ENCODE measurements at places on chromosomes 5 and 9. TPM values are rescaled to one million over a fixed set of nuclear protein-coding genes. Genes with fewer than 3 reads are reported as not detected.

- no peak for DNase-seq
Measured at GRCh38 chr5:106152569-106152968, 1518.2 kb downstream of the EFNA5 start.

GRCh38 chr5:171984748-171985419 is 21.6 kb downstream of the FBXW11 start:
- DNase-seq = no peak

DNA sequence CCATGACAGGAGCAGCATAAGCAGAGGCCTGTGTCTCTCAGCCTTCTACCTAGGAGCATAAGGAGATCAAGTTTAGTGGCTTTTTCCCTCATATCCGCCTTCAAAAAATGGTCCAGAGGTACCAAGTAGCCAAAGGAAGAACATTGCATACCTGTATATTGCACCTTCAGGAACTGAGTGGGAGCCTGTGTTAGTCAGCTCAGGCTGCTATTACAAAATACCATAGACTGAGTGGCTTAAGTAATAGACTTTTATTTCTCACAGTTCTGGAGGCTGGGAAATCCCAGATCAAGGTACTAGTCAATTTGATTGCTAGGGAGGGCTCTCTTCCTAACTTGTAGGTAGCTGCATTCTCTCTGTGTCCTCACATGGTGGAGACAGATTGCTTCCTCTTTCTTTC is 597.4 kb upstream of the PTGER4 start:
- DNase-seq = no peak

GRCh38 chr5:160029540-160030139 is 20.7 kb downstream of the TTC1 start:
- no peak for DNase-seq

GRCh38 chr5:109907189-109907588 is 217.5 kb downstream of the MAN2A1 start:
- DNase-seq = no peak

GRCh38 chr5:1732238-1732941 is 67.2 kb downstream of the MRPL36 start:
- DNase-seq = peak; percentile 12

DNA sequence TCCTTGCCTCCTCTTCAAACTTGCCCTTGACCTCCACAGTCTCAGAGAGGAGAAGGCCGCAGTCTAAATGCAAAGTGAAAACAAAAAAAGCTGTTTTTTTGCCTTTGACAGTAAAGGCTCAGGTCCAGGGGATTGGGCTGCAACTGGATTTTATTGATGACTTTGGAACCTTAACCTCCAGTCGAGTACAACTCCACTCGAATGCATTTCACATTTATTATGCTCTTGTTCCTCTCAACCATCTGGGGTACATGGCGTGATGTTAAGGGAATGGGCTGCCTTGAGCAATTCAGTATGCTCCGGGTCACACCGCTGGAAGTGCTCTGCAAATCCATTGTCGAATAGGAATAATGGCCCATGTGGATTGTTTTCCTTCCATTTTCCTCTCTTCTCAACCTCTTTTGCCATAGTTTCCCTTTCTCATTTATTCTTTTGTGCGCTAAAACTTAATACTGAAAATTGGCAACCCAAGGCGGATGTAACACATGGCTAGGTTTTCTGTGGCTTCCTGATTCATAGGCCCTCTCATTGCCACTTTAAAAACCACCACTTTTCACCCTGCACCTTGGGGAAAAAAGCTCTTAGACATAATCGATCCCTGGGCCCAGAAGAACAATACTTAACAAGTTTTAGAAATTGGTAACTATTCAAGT is 34.3 kb downstream of the ITK start:
- DNase-seq = no peak

- no peak for DNase-seq
Measured at GRCh38 chr9:74846766-74847165, 41.0 kb downstream of the TRPM6 start.

- no peak for DNase-seq
Measured at GRCh38 chr5:104643320-104643719, 1080.7 kb upstream of the NUDT12 start.

GRCh38 chr5:74294231-74294705 is 346.3 kb downstream of the ENC1 start:
- no peak for DNase-seq

- DNase-seq = no peak
Measured at GRCh38 chr9:95626885-95627558, 110.3 kb upstream of the PTCH1 start.

DNA sequence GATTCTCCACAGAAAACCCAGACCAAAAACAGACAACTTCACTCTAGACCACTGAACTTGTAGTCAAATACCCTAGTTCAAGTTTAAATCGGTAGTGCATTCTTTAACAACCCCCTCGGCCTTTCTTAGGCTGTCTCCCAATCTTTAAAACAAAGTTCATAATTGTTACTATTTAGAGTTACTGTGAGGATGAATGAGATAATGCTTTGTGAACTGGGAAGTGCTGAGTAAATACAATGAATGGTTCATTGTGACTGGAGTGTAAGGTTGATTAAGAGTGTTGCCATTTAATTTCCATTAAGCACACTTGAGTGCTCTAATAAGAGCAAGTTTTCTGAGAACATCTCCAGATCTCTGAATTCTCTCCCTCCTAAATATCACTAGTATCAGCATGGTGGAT is 228.8 kb upstream of the PIK3R1 start:
- no peak for DNase-seq

DNA sequence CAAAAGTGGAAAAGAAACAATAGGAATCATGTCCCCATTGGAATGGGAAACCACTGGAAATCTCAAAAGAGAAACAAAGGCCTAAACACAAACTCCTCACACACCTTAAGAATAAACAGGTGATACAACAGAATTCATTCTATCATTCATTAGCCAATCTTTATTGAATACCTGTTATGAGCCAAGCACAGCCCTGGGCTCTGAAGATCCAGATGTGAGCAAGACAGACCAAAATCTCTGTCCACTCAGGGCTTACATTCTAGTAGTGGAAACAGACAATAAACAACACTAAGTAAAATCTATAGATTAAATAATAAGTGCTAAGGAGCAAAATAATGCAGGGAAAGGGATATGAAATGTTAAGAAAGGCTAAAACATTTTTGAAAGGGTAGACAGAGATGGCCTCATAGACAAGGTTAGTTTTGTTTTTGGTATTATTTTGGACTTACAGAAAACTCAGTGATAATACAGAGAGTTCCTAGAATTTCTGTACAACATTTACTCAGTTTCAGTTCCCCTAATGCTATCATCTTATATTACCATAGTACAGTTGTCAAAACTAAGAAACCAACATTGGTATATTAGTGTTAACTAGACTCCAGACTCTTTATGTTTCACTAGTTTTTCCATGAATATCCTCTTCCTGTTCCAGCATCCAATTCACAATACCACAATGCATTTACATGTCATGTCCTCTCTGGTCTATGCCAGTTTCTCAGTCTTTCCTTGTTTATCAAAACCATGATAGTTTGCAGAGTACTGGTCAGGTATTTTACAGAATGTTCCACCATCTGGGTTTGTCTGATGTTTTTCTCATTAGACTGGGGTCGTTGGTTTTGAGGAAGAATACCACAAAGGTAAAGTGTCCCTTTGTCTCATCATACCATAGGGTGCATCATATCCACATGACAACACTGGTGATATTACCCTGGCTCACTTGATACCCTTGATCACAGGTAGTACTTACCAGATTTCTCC is 103.7 kb downstream of the SIL1 start:
- DNase-seq = no peak

- no peak for DNase-seq
Measured at GRCh38 chr9:18036422-18037187, 437.3 kb upstream of the ADAMTSL1 start.

DNA sequence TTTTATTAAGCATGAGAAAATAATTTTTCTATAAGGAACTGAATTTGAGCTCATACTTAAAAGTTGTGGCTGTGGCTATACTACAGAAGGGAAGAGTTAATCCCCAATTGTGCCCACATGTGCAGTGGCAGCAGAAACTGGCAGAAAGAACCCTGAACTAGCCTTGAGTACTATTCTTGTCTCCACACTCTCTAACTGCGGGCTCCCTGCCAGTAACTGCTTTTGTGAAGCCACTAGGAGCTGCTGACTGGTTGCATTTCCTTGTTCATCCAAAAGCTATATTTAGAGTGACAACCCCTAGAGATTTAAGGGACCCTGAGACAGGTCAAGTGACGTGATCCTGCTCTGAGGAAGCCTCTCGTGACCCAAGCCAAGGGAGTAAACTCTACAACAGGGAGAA is 238.6 kb downstream of the ELAVL2 start:
- no peak for DNase-seq

GRCh38 chr9:138102246-138103051 is 224.9 kb downstream of the CACNA1B start:
- no peak for DNase-seq

DNA sequence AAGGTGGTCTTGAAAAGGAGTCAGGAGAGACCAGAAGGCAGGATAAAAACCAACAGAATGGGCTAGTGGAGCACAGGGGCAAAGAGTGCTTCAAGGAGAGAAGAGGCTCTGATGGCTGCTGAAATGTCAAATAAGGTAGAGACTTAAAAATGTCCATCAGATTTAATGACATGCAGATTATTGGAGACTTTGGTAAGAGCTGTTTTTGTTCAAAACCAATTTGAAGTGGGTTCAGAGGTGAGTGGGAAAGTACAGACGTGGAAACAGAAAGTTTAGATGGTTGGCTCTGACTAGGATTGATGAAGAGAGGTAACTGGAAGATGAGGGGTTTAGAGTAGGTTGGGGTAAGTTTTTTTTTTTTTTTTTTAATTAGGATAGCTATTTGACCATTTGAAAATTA is 14.1 kb downstream of the SLC25A46 start:
- DNase-seq = no peak

DNA sequence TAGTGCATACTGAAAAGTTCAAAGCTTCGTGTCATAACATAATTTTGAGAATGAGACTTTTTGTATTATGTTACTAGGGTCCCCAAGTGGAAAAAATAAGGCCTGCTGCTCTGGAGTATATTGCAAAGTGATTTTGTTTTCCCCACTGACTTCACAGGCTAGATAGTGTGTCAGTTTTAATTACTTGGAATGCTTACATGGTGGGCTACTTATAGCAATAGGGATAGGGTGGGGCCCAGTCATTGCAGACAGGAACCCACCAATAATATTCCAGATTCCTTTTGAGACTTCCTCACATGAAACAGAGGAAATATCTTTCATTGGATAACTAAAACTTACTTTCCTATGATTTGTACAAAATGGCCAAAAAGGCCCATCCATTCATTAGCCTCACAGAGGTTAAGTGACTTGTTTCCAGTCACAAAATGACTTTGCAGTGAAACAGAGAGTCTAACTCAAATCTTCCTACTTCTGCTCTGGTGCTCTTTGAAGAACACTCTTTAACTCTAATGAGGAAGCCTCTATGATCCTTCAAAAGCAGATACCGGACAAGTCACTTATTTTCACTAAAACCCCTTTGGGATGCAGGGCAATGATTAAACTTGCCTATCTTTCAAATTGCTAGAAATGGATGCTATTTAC is 16.2 kb upstream of the MEF2C start:
- DNase-seq = no peak

GRCh38 chr5:59591162-59591561 is 302.4 kb downstream of the PDE4D start:
- DNase-seq = no peak

- peak; percentile 58 for DNase-seq
Measured at GRCh38 chr5:7802855-7803254, 48.1 kb downstream of the CFAP90 start.

DNA sequence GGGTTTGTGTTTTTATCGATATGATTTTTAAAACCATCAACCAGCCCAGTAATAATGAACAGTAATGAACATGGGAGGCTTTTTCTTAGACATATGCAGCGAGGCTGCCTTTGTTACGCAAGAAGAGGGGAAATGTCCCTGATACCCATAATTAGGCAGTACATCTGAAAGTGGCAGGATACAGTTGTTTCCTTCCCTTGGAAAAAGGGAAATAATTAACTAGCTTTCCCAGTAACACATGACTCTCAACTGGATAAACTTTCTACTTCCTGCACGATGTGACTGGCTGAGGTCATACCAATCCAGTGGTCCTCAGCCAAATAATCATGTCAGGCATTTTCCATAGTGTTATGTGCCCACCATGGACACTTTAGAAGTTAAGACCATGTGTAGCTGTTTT is 431.6 kb upstream of the C9orf72 start:
- no peak for DNase-seq

- DNase-seq = no peak
Measured at GRCh38 chr9:79266986-79267385, 304.8 kb upstream of the TLE4 start.

DNA sequence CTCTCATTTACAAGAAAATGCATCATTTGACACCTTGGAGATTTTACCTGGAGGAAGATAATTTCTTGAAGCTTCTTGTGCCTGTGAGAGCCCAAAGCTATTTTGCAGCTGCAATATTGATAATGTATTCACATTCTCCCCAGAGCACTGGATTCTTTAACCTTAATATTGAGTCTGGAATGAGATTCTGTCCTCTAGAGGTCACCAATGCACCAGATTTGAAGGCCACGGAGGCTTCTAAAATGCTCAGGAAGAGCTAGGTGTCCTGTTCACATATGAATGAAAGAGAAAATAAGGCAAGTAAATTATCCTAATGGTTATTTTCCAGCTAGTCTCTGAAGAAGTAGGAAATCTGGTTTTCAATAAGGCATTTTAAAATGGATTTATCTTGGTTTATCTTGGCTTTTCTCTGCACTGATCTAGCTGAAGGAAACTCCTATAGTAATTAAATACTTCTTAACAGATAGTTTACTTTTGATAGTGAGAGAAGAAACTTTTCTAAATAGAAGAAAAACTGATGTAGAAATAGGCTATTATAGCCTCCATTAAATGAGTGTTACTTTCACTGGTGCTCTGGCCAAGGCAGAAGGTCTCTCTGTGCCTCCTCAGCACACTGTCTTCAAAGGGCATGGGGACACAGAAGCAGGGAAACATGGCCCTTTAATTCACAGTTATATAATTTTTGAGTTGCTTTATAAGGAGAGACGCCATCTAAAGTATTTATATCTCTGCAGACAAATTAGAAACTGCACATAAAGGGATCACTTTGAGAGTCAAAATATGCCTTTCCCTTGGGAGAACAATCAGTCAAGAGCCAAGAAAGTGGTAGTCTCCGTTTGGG is 297.0 kb upstream of the ACTBL2 start:
- peak; percentile 73 for DNase-seq

GPR151 gene
- total RNA-seq = not detected

PCDHA9 gene
- not detected for total RNA-seq

VPS13A gene
- total RNA-seq = 37.4 TPM

SPOCK1 gene
- total RNA-seq = 31.8 TPM

ZNG1F gene
- total RNA-seq = 2.7 TPM

ARSI gene
- total RNA-seq = 3.2 TPM

REEP2 gene
- total RNA-seq = 1.3 TPM

C5orf58 gene
- not detected for total RNA-seq

FOXD4L6 gene
- total RNA-seq = 0.20 TPM
